ENCODE measurements at places on chromosomes 3 and 15.

DNA sequence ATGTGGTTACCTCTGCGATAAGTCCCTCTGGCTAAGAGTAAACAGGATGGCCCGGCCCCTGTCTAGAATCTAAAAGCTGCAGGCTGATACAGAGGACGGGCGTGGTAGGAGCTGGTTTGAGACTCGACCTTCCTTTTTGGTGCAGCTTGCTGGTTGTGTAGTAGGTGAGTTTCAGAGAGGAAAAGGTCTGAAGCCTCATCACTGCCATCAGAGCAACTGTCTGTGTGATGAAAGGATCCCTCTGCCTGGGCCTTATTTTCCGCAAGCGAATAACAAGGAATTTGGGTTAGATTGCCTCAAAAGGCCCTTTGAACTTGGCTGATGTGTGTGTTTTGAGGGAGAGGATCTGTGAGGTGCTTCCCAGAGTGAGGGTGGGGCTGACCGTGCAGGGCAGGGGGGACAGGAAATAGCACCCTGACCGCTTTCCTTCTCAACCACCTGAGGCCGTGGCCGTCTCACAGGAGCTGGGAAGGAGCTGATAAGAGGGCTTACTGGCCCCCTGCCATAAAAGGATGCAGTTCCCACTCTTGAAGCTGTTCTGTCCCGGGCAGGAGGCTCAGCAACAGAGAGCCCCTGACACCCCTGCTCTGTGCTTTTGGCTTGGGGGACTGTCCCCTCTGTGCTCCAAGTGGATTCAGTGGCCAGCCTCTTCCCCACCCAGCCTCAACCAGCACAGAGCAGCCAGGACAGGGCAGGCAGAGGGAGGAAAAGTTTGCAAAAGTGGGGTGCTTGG is 45.6 kb upstream of the TFRC start:
- no peak for DNase-seq

- DNase-seq, result no peak
Observed at GRCh38 chr3:99753268-99753975, 64.2 kb upstream of the CMSS1 start.

DNA sequence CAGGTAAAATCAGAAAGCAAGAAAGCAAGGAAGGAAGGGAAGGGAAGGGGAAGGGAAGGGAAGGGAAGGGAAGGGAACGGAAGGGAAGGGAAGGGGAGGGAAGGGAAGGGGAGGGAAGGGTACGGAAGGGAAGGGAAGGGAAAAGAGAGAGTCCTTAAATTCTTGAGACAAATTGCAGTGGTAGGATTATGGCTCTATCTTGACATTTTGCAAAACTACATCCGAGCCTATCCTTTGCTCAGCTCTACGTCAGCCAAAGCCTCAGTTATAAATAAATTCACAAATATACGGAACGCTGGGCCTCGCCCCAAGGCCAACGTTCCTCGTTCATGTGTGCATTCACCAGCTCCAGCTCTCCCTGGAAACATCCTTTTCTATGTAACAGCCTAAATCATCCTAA is 25.5 kb upstream of the HES1 start:
- DNase-seq, result no peak

DNA sequence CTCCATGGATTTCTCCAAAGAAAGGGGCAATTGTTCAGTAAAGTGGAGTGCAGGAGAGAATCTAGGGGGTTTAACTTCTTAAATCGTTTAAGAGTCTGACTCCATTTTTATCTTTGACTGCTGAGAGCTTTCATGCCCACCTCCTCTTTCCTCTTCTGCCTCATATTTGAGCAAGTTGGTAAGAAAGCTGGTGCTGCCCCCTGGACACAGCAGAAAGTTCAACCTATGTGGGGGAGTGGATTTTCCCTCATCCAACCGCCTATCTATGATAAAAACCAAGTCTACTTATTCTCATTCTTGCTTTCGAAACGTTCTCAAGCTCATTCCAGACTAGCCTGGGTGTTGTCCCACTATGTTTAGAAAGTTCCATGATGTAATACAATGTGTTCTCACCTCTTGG is 26.0 kb downstream of the HHLA2 start:
- no peak for DNase-seq

DNA sequence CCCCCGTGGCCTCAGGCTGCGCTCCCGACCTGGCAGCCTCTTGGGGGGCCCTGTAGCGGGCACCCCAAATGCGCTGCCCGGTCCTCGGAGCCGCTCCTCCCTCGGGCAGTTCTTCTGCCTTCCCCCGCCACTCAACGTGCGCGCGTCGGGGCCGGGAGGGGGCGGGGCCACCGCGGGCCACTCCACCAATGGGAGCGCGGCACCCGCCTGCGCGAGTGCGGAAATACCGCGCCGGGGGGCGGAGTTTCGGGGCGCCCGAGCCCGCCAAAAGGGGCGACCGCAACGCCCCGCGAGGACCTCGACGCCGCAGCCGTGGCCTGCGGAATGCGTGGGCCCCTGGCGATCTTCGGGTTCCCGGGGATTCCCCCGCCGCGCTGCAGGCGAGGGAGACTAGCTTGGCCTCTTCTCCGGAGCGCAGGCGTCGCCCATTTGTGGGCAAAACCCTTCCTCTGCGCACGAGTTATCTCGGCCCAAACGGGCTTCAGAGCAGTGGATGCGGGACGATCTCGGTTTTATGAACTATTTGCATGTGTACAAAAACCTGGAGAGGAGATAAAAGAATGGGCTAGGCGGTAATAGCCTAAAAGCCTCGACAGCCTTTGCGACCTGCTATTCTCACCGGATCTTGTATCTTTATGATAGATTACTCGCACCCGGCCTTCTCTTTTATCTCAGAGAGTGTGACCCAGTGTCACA is at the start of gene TASOR:
Gene TASOR (minus strand): TSS at position 144 of the 696 bp plus-strand sequence. CDS start 259 bp downstream, outside the sequence.
- peak; percentile 95 for DNase-seq

DNA sequence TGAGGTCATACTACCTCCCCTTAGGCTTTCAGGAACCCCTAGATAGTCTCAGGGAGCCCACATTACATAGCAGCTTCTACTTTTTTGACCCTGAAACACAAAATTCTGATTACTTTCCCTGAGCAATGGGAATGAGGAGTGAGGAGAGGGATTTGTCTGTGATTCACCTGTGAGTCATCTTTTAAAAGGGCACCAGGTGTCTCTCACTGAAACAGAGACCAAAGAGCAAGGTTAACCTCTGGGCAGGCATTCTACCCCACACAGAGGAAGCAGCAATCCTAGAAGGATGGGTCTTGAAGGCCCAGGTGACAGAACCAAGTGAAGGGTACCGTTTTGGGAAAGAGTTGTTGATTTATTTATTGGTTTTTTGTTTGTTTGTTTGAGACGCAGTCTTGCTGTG is 31.1 kb upstream of the UBE2E2 start:
- DNase-seq, result no peak

Data from germinal center (tissue), 1 donor.